Keratinocyte (primary cell): ENCODE measurements at places on chromosomes 5 and 9.

- DNase-seq: no peak
Measured at GRCh38 chr9:36218011-36218410, 27.3 kb downstream of the CLTA start.

DNA sequence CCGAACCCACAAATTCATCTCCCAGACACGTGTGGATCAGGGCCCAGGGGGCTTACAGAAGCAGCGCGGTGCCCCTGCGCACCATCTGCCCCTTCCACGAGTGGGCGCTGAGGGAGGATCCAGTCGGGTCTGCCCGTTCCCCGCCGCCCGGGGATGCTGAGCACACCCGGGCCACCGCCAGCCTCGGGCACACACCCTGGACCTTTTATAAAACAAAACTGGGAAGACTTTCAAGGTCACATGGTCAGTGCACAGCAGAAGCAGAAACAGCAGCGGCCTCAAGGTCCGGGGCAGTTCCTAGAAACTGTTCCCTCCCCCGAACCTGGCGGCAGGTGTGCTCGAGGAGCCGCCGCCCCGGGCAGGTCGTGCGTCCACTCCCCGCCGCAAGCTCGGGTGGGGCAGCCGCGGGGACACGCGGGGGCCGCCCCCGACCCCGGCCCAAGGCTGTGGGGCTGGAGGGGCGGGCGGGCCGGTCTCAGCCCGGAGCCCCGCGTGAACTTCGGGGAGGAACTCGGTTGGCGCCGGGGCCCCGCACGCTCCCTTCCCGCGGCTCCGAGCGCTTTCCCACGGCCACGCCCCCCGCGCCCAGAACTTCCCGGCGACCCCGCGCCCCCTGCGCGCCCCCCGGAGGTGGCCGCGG lies 633 bp upstream of the PPP1R26 start:
- DNase-seq: no peak

DNA sequence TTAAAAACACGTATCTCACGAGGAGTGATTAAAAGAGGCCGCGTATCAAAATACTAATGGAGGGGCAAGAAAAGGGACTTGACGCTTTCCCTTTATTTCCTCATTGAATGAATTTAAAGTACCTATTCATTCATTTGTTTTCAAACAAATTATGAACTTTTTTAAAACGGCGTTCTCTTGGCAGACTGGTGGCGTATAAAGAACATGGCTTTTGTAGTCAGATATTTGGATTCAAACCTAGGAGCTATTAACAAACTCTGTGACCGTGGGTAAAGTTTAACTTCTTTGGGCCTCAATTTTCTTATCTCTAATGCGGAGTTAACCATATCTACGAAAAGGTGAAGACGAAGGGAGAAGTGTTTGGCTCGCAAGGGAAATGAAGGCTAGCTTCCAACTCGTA lies 876 bp downstream of the CAAP1 start:
- no peak for DNase-seq

GRCh38 chr9:113125386-113126035 lies 25.3 kb upstream of the SLC31A2 start:
- DNase-seq: no peak

DNA sequence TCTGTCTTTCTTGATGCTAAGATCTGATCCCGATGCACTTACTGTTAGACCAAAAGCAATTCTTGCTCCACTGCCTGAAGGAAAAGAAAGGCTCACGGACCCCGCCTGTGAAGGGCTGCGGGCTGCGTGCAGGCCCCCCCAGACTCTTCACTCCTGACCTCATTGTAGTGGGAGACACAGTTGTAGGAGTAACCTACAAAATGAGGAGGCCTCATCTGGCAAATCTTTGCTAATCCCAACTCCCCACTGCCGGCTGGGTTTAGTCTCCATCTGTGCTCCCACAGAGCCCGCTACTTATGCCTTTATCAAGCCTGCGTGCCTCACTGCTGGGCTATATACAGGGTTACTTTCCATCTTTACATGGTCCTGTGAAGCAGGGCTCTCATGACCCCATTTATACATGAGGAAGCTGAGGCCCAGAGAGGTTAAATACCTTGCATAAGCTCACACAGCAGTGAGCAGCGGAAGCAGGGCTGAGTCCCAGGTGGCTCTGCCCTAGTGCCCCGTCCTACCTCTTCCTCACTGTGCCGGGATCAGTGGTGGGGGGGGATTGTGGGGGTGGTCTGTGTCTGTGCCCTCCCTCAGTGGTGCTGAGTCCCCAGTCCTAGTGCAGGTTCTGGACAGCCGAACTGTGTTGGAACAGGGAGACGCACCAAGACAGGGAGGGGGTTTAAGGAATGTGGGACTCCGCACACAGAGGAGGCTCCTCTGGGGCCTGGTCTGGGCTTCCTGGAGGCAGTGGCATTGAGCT lies 43.9 kb upstream of the RNF130 start:
- DNase-seq: no peak

GRCh38 chr5:143316844-143317631 lies 86.4 kb downstream of the NR3C1 start:
- DNase-seq: no peak

GRCh38 chr9:125977223-125977622 lies 230.1 kb downstream of the PBX3 start:
- no peak for DNase-seq

DNA sequence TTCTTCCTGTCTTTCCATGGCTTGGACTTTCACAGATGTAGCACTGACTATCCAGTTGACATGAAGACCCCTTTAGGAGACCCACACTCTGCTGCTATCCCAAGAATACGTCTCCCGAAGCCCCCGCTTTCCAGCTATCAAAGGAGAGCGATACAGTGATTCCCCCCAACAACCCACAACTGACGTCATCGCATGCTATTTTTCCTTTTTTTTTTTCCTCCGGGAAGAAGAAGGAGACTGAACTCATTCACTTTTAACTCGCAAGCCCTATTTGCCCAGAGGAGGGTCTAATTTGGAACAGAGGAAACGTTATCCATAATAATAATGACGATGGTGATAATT lies 2.1 kb downstream of the PAPPA start:
- DNase-seq: no peak

- DNase-seq: no peak
Measured at GRCh38 chr5:13987843-13988464, 43.5 kb upstream of the DNAH5 start.

DNA sequence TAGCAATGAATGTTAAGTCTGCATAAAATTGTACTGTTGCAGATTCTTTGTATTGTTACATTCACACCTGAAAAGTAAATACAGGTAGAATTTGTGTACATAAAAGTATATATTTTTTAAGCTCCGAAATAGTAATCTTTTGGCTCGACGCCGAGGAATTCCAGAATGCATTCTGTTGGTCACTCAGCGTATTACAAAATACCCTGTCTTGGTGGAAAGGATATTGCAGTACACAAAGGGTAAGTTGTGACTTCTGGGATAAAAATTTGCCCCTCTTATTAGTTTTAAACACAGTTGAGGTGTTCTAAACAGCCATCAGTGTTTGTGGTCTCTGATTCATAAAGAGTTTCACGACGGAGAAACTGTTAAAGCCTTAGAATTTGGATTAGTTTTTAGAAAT lies 257.6 kb downstream of the ARHGEF28 start:
- DNase-seq: no peak

- no peak for DNase-seq
Measured at GRCh38 chr5:104540448-104540847, 977.9 kb upstream of the NUDT12 start.

DNA sequence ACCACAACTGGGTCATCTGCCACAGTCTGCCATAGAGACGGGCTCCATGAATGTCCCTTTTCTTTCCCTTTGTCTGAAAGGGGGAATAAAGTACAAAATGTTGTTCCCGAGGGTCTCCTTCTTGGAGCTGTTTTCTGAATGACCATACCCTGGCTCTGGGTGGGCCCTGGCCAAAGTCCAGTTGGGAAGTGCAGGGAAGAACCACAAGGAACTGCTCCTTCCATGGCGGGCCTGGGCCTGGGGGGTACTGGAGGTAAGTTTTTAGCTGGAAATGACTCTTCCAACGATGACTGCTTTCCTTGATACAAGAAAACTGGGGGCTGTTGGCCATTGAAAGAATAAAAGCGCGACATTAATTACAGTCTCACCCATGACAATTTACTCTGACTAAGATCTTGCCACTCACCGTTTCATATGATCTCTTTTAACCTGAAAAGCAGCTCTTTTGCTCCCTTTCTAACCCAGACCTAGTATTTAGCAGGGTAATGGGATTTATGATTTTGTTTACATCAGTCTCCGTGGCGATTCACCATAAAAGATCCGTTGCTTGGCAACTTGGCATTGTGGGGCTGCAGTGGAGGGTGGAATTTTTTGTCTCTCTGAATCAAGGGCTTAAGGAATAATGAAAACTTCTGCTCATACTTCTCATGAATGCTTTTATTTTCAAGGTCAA lies 89.2 kb upstream of the PTCH1 start:
- DNase-seq: no peak

DNA sequence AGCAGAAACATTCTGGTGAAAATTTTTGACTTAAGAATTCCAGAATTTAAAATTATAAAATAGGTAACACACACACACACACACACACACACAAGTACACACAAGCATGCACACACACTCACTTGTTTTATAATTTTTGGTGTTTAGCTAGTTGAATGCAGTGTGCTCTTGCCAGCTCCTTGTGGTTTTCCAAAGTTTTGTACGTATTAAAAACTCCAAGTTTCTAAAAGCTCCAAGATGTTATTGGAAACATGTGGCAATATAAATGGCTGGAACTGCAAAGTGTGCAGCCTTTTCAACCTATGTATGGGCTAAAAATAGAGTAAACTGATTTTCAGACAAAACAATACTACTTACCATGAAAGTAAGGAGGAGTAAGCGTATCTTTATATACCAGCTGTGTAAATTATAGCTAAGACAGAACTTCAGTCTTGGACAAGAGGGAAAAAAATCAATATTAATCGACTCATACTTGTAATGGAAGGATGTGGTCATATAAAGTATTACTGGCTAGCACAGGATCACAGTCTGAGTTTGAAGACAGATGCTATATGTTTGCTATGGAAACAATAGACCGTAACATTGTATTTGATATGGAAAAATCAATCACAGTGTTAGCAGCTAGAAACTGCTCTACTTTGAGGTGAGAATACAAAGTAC lies 727.1 kb upstream of the GRAMD2B start:
- no peak for DNase-seq

DNA sequence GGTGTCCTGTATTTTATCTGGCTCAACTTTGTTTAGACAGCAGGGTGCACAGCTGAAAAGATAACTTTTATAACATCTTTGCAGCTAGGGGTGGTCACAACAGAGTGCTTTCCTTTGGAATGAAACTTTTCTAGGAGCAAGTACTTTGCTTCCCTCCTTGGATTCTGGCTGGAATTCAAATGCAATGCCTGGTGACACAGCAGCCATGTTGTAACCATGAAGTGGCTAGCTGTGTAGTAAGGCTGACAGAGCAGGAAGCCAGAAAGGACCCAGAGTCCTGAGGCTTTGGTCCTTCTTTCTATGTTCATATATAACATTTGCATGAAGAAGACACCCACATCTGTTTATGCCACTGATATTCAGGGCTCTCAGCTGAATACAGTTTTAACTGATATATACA lies 48.1 kb downstream of the TENT4A start:
- DNase-seq: no peak

GRCh38 chr9:6759185-6759977 lies 1.6 kb downstream of the KDM4C start:
- no peak for DNase-seq

DNA sequence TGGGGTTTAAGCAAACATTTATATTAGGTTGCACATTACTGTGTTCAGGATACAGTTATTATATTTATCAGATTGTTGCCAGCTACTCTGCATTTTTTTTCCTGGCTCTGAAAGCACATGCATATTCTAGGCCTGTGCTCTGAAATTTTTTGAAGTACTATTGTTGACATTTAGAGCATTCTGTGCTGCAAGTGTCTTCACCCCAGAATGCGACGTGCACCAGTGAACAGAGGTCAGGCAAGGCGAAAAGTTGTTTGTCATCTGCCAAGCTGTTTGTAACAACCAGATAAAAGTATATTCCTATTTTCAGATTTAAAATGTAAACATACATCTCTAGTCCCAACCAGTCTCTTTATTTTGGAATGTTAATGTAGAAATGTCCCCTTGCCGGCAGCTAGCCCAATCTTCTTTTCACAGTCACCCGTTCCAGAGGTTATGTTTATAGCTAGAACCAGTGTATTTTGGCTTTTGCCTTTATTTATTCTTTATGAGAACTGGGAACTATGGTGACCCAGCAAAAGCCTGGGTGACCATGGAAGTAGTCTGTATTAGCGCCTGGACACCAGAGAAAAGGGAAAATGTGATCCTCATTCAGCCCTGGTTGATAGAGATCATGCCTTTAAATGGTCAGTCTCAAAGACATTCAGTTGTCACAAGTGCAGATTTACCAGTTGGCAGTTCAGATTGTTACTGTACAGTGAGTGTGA lies 84.6 kb downstream of the NDUFAF2 start:
- no peak for DNase-seq

DNA sequence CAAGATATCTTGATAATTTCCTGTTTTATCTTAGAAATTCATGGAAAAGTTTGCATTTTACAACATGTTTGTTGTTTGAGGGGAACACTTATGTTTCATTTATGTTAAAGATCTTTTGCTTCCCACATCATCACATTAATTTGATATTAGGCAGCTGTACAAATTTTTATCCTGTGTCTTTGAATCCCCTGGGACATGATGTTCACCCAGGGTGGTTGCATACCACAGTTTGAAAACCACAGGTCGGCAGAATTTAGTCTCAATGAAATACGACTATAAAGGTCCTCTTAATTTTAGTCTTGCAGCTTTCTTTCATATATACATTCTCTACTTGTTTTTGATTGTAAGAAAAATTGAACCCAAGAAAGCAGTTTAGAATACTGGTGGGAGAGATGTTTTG lies 3.7 kb downstream of the NAA35 start:
- no peak for DNase-seq

DNA sequence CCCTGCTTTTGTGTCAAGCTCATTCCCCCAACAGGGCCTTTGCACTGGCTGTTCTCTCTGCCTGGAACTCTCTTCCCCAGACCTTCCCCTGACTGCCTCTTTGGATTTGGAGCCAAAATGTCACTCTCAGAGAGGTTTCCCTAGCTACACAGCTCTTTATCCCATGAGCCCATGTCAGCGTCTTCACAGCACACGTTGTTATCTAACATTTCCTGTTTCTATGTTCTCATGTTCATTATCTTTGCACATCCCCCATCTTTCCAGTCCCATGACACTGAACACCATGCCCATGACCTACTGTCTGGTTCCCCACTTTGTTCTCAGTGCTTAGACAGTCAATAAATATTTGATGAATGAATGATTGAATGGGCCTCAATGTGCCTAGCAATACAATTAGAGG lies 26.3 kb upstream of the ARSI start:
- no peak for DNase-seq

DNA sequence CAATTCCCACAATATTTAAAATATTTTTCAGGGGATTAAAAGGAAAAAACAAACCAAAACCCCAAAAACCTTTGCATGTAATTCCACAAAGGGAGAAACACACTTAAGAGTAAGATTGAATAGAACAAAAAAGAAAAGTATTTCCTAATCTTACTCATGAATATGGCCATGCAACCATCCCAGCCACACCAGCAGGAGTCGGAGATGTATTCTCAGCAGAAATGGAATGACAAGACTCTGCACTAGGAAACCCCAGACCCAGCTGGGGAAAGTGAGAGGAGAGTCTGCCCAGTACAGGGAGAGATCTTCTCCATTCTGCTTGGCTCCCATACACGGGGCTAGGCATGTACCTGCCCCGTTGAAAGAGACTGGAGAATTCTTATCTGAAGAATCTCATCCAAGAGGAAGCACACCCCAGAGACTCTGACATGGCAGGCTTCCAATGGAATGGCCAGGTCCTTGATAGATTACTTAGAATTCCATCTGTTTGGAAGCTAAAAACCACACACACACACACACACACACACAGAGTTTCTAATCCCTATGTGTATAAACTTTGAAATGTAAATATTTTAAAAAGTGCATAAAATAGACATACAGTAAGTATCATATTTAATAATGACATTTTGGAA lies 118.8 kb downstream of the GADD45G start:
- no peak for DNase-seq
